Activated CD4-positive, alpha-beta T cell treated with anti-CD3 and anti-CD28 coated beads for 48 hours (primary cell): ENCODE measurements at places on chromosomes 11 and 22.
A peak's percentile ranks its signal among the peaks of the same experiment; 100 is the strongest.

- no peak for DNase-seq
Observed at GRCh38 chr11:119863851-119864601, 135.0 kb upstream of the NECTIN1 start.

- peak; percentile 47 for DNase-seq
Observed at GRCh38 chr22:36405671-36406538, 18.1 kb upstream of the MYH9 start.

GRCh38 chr11:44966694-44967093 lies 16.0 kb upstream of the TP53I11 start:
- DNase-seq, result no peak

DNA sequence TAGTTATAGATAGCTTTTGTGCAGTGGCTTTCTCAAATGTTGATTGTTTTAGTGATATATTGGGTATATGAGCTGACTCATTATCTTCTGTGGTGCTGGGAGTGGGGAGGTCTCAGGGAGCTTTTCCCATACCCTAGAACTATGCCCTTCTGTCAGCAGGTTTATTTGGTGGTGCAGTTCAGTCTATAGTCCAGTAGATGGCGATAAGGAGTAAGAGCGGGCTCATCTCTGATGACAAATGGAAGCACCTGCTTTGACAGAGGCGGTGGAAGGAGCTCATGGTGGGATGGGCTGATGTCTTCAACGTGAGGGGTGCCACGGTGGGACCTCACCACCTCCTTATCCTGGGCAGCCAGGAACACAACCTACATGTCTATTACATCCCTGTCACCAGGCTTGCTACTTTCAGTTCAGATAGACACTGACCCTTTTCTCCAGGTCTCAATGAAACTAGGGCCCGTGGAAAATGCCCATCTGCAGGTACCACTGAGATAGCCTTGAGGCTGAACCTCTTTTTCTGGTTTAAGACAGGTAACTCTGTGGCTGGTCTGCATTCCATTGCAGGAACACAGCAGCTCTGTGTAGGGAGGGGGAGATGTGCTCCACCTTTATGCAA lies 13.0 kb upstream of the OR6A2 start:
- DNase-seq, result peak; percentile 36

- no peak for DNase-seq
Observed at GRCh38 chr11:106420686-106421085, 343.2 kb downstream of the AASDHPPT start.

- no peak for DNase-seq
Observed at GRCh38 chr11:111819161-111819828, 52.1 kb downstream of the ALG9 start.

- peak; percentile 63 for DNase-seq
Observed at GRCh38 chr11:123357990-123358827, 71.9 kb upstream of the GRAMD1B start.

DNA sequence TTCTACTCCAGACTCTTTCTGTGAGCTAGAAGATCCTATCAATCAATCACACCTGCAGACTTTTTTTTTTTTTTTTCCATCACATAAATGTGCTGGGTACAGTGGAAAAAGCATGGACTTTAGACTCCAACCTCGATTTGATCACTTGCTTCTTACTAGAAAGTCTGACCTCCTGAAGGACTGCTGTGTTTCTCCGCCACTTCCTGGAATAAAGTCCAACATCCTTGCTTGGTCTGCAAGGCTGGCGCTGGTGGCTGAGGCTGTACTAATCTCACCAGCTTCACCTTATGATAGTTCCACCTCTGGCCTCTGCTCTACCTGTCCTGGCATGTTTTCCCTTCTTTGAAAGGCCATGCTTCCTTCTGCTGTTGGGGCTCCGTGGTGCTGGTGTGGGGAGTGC lies 60.9 kb upstream of the SESN3 start:
- DNase-seq, result no peak

DNA sequence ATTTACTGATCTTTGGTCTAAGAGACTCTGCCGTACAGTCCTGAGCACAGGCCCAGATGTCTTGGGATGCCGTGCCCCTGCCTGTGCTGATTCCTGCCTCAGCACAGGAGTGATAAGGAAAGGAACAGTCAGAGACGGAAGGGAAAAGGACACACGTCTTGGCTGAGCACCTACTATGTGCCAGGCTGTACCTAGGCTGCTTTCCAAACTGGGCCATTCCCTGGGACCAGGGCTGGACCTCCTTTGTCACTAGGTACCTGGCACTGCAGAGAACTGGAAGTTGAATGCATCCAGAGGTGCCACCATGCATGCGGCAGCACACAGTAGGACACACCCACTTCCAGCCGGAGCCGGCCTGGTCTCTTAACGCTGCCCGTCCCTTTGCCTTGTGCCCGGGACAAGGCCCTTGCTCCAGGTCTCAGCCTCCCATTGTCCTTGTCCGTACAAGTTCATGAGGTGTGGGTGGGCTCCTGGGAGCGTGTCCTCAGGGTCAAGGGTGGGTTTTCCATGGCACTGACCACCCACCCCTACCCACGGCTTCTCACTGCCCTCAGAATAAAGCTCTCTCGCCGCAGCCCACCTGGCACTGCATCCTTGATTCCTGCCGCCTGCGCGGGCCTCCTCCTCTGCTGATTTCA lies 1.1 kb upstream of the SSTR3 start:
- no peak for DNase-seq

- no peak for DNase-seq
Observed at GRCh38 chr11:13169709-13170108, 107.9 kb upstream of the BMAL1 start.

GRCh38 chr11:110921742-110922521 lies 209.7 kb upstream of the ARHGAP20 start:
- DNase-seq, result no peak

- DNase-seq, result no peak
Observed at GRCh38 chr11:122478986-122479385, 176.5 kb upstream of the UBASH3B start.

GRCh38 chr11:100562128-100562527 lies 125.0 kb upstream of the ARHGAP42 start:
- DNase-seq, result no peak
